Vagina (tissue), 2 donors: ENCODE measurements at places on chromosomes 5 and 9. TPM values are rescaled to one million over a fixed set of nuclear protein-coding genes. Genes with fewer than 3 reads are reported as not detected.

The TMEM215 gene
- not detected for total RNA-seq

The PCDHGB6 gene
- total RNA-seq, result 12.5 TPM

The SLC34A3 gene
- total RNA-seq, result not detected

The SHISAL2B gene
- not detected for total RNA-seq

The OR2K2 gene
- 1.5 TPM for total RNA-seq

The MCIDAS gene
- total RNA-seq, result not detected

The AHRR gene
- total RNA-seq, result 11.3 TPM

DNA sequence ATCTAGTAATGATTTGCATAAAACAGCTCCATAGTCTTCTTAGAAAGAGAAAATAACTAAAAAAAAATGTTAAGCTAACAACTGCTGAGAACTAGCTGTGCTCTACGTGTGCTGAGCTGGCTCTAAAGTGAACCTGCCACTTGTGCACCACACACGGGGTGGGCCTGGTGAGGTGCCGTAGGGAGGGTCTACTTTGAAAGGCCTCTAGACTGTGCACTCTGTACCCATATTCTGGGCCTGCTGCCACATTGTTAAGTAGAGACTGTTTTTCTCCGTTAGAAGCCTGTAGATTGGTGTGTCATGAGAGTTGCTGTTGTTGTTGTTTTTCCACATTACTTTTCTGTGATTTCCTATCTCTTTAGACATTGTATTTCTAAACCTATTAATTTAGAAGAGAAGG, 93.9 kb downstream of the CD180 start:
- DNase-seq, result no peak

DNA sequence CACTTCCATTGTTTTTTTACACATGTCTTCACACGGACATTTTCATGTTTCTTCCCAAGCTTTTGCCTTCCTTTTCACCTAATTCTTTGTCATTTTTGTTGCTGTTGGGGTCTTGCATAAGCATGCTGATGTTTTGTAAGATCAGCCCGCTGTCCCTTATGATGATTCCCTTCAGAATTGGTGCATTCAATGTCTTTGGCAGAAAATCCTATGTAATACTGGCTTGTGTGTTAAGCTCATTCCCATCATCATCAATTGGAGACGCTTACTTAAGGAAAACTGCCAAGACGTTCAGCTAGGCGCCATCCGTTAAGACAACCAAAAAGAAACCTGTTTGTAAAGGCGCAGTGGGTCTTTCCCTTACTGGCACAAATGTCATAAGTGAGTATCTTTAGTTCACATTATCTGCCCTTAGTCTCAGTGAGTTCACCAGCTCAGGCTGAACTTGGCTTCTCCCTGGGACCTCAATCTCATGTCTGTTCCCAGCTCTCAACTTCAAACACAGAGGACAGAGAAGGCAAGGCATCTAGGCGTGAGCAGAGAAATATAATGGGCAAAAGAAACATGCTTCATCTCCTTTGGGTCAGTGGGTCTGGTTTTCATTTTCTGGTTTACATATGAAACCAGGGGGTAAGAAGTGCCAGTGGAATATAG, 97.9 kb downstream of the EFNA5 start:
- no peak for DNase-seq

- DNase-seq, result peak; percentile 64
Observed at GRCh38 chr5:137616046-137616445, 116.9 kb upstream of the SPOCK1 start.

GRCh38 chr5:16679863-16680262, 63.1 kb upstream of the RETREG1 start:
- DNase-seq, result no peak

DNA sequence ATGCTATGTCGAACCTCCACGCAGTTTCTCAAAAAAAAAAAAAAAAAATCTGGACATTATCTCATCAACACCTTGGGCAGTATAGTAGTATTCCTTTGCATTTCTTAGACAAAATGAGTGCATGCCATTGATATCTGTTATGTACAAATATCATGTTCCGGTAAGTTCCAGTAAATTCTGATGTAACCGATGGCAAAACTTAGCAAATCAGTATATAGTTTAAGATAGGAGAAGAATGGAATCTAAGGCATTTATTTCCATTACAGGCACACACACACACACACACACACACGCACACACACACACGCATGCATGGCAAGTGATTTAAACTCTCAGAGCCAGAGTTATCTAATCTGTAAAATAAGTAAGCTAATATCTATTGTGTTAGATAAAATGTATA, 356.5 kb upstream of the TUSC1 start:
- no peak for DNase-seq

DNA sequence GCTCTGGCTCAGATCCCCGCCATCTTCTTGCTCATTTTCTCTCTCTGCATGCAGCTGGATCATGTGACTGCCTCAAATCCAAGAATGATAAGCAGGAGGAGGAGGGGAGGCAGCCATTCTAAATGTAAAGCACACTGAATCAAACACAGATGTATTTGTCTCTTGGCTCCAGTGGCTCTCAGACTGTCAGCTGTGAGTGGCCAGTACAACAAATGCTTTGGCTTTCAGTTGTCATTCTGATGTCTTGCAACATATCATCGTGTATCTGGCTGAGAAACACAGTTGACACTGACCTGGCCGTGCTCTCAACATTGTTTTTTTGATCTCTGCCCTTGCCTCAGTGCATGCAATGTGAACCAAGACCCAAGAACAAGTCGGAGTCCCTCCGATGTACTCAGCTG, 233.1 kb downstream of the ADAMTSL1 start:
- no peak for DNase-seq

DNA sequence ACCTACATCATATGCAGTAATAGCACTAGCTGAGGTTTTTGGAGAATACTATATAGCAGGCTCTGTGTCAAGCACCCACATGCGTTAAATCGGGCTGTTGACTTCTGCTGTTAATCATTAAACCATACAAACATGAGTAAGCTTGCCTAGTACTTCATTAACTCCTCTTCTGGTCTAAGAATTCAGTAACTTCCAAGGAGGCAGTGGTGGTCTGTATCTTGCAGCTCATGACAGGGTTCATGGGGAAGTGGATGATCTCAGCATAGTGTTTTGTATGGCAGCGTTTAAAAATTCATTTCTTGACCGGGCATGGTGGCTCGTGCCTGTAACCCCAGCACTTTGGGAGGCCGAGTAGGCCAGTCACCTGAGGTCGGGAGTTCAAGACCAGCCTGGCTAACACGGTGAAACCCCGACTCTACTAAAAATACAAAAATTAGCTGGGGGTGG, at the start of gene HAVCR1:
Gene HAVCR1 (minus strand): TSS at position 24 of the 447 bp plus-strand sequence. CDS start 1,173 bp downstream, outside the sequence.
- DNase-seq, result no peak

- no peak for DNase-seq
Observed at GRCh38 chr5:159449925-159450324, 119.6 kb upstream of the IL12B start.

DNA sequence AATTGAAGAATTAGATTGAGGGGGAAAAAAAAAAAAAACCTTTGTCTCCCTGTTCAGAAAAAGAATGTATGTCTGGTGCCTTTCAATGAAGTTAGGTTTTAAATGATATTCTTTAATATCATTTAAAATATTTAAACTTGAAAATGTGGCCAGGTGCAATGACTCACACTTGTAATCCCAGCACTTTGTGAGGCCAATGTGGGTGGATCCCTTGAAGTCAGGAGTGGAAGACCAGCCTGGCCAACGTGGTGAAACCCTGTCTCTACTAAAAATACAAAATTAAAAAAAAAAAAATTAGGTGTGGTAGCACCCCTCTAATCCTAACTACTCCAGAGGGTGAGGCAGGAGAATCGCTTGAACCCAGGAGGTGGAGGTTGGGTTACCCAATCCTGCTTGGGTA, 111.1 kb upstream of the RASA1 start:
- DNase-seq, result no peak

DNA sequence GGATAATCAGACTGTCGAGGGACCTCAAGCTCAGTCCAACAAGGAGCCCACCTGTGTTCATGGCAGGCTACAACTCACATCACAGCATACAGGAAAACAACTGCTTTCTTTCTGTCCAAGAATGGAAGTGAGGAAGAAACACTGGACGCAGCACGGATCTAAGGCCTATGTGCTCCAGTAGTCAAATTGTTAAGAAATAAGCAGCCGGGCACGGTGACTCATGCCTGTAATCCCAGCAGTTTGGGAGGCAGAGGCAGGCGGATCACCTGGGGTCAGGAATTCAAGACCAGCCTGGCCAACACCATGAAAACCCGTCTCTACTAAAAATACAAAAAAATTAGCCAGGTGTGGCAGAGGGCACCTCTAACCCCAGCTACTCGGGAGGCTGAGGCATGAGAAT, 427.8 kb downstream of the BNC2 start:
- DNase-seq, result no peak

GRCh38 chr9:35691757-35692301, 2.1 kb upstream of the TPM2 start:
- no peak for DNase-seq

GRCh38 chr9:78000221-78000620, 31.4 kb downstream of the GNAQ start:
- no peak for DNase-seq
